ENCODE measurements at places on chromosomes 6 and 20.

DNA sequence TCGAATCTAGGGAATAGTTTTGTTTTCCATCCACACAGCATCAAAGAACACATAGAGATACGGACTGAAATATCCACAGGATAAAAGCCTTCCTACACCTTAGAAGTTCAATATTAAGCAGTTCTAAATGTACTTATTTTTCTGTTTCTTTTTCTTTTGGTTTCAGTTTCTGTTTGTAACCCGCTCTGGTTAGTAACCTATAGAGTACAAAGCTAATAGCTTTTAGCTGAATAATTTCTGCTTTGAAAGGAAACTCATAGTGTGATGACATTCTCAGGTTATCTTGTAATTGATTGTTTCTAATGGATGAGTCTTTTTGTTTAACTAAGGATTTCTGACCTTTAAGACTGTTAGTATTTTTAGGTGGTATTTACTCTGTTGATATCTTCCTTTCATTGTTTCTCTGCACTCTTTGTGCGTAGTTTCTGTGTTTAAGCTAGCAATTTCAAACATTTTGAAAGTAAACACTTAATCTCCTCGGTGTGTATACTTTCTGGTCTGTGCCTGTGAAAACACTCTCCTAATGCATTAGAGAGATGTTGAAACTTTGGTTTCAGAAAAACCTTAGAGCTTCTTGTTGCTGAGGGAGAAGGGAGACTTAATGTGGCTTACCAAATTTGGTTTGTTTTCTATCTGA is 385.5 kb downstream of the HDGFL1 start:
- DNase-seq = no peak

- DNase-seq = peak; percentile 19
These were observed 801 bp downstream of the FBXL4 start for GRCh38 chr6:98946879-98947410.

DNA sequence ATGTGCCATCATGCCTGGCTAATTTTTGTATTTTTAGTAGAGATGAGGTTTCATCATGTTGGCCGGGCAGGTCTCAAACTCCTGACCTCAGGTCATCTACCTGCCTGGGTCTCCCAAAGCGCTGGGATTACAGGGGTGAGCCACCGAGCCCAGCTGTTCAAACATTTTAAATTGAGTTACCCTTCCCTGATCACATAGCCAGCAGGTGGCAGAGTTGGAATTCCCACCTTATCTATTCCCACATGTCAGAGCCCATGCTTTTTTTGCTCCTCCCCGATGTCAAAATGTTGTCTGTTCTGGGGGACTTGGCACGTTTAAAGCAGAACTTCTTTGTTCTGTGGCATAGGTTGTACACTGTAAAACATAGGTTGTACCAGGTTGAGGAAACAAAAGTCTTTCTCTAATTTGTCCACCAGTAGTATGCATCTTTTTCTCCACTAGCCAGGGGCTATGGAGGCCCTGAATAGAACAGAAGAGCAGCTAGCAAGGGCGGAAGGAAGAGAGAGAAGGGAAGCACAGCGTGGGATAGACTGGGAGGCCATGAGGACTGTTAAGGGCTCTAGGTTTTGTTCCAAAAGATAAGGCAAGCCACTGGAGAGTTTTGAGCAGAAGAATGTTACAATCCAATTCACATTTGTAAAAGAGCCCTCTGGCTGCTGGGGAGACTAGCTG is 7.3 kb upstream of the LBP start:
- DNase-seq = no peak

GRCh38 chr6:27720607-27721580 is 191.3 kb downstream of the OR2B2 start:
- DNase-seq = no peak

- DNase-seq = no peak
These were observed 39.6 kb upstream of the AFDN start for GRCh38 chr6:167786853-167787675.

DNA sequence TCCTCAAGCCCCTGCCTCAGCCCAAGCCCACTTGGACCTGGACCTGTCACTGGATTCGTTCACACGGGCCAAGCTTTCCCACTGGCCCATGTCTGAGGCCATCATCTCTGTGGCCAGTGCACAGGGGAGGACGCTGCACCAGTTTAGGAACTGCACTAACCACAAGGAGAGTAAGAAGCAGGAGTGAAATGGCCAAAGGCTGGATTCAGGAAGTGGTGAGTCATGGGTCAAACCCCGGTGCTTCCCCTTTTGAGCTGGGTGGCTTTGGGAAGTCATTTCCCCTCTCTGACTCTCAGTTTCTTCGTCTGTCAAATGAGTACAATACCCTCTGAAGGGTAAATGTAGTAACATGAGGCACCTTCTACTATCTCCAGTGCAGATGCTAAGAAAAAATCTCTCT is 87.9 kb downstream of the CD40 start:
- DNase-seq = no peak

DNA sequence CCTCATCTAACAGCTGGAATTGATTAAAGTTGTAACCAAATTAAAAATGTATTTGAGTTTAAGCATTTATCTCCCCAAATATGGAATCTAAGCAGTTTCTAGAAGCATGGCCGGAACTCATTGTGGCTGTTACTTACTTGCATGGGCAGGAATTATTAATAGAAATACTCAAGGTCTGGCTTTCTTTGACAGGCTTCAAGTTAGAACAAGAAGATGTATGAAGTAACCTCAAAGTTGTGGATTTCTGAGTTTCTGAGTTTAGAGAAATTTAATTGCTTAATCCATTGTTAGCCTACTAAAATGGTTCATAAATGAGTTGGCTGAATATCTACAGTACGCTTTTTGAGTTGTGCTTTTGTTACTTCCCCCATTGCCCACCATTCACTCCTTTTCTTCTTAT is 7.7 kb downstream of the CARMIL1 start:
- DNase-seq = no peak

- no peak for DNase-seq
These were observed 39.9 kb downstream of the AFDN start for GRCh38 chr6:167866642-167867041.

DNA sequence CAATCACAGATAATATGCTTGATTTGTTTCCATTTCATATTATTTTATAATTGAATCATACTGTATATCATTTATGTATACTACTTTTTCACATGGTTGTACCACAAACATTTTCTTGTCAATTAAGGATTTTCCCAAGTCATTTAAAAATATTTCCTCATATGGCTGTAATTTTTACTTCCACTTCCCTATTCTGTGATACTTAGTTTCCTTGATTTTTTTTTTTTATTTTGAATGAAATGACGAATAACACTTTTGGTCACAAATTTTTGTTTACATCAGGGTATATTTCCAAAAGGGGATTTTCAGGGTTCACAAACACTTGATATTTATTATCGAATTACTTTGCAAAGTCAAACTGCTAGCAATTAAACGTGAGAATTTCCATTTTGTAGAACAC is 515.6 kb downstream of the KIF16B start:
- no peak for DNase-seq

DNA sequence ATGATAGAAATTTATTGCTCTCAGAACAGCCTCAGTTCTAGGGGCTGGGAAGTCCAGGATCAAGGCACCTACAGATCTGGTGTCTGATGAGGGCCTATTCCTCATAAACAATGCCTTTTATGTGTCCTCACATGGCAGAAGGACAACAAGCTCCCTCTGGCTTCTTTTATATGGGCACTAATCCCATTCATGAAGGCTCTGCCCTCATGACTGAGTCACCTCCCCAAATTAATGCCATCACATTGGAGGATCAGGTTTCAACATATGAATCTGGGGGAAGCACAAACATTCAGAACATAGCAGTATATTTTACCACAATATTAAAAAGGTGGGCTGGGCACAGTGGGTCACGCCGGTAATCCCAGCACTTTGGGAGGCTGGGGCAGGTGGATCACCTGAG is 58.5 kb upstream of the CCN6 start:
- no peak for DNase-seq

DNA sequence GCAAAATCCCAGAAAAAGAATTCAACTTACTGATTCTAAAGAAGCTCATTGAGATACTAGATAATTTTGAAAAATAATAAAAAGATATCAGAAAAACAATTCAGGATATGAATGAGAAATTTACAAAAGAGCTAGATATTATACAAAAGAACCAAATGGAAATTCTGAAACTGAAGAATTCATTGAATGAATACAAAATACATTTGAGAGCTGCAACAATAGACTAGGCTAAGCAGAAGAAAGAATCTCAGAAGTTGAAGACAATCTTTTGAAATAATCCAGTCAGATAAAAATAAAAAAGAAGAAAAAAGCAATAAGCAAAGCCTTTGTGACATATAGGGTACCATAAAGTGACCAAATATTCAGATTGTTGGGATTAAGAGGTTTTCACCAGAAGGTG is 206.0 kb downstream of the CD109 start:
- no peak for DNase-seq

DNA sequence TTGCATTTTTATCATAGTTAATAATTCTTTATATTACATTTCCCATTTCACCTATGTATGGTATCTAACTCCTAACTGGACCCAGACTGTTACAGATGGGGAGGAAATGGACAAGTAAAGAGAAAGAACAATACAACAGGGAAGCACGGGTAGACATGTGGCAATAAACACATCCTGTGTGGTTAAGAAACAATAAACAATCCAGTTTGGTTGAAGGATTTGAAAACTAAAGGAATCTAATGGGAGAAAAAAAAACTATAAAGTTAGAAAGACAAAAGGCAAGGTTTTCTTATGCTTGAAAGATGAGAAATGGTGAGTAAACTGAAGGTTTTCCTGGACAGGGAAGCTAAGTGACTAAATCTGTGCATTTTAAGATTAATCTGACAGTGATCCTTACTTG is 34.9 kb upstream of the ALDH8A1 start:
- DNase-seq = no peak

DNA sequence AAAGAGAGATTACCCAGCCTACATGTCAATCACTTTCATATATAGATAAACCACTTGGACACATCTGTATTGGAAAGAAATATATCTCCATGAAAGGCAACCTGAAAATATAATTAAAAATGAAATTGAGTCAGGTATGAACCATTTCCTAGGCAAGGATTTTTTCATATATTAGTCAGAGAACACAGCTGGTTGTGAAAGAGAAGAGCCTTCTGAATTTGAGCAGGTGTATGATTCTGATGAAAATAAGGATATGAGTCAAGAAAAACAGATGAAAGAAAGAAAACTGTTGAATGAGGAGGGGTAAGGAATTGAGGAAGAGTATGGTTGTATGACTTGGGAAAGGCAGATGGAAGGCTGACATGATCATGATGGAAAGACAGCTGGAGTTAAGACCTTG is 441.1 kb downstream of the HAO1 start:
- DNase-seq = no peak

DNA sequence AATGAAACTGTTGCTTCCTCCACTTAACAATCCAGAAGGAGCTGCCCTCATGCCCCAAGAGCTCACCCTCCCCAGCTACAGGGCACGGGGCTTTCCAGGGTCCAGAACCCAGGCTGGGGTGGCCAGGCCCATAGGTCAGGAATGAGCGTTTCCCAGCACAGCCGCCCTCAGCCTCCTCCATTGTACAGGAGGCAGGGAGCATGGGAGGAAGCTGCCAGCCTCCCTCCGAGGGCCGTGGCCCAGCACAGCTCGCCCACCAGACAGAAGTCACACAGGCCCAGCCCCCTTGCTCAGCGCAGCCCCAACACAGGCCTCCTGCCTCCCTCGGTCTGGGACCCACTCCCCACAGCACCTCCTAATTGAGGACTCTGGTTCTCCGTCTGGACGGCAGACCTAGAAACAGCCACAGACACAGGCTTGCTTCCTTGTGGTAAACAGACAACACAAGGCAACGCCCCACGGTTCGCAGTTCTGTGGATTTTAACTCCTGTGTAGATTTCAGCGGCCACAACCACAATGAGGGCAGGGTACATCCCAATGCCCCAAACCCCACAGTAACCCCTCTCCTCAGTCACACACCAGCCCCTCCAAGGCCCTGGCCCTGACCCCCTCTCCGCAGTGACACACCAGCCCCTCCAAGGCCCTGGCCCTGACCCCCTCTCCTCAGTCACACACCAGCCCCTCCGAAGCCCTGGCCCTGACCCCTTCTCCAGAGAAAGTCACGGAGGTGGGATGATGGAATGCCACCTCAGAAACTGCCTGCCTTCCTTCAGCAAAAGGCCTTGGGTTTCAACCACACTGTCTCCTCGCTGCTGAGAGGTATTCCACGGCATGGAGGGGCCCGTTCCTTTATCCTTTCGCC is 173.5 kb downstream of the DLL1 start:
- peak; percentile 1 for DNase-seq

Measured in T-helper 17 cell (primary cell).